HepG2 (cell line): ENCODE measurements at places on chromosomes 5 and 9. TPM values are rescaled to one million over a fixed set of nuclear protein-coding genes. Genes with fewer than 3 reads are reported as not detected.
A peak's percentile ranks its signal among the peaks of the same experiment; 100 is the strongest.

GRCh38 chr5:129664336-129664937 is 83.5 kb upstream of the MINAR2 start:
- H3K4me3 ChIP-seq, result no peak overlapping the region
- H3K36me3 ChIP-seq, result no peaks in the 10 kb centered on the region
- H3K4me1 ChIP-seq, result no peaks in the 10 kb centered on the region
- no peaks in the 10 kb centered on the region for H3K27me3 ChIP-seq
- H3K27ac ChIP-seq, result no peak overlapping the region
- peak; percentile 17 for DNase-seq

GRCh38 chr5:27598576-27598975 is 560.2 kb upstream of the CDH9 start:
- no peak overlapping the region for H3K27ac ChIP-seq
- H3K36me3 ChIP-seq, result no peaks in the 10 kb centered on the region
- no peak overlapping the region for H3K4me3 ChIP-seq
- no peak for DNase-seq
- no peaks in the 10 kb centered on the region for H3K4me1 ChIP-seq

CHSY3 gene
- 1.5 and 4.1 TPM in 2 replicates for total RNA-seq

GRCh38 chr5:4643190-4643589 is 496.9 kb upstream of the ADAMTS16 start:
- no peak for DNase-seq
- H3K27me3 ChIP-seq, result no peaks in the 10 kb centered on the region; the same call in 1 of the 2 replicates
- no peak overlapping the region for H3K4me3 ChIP-seq
- H3K27ac ChIP-seq, result no peak overlapping the region
- H3K4me1 ChIP-seq, result no peaks in the 10 kb centered on the region

DNA sequence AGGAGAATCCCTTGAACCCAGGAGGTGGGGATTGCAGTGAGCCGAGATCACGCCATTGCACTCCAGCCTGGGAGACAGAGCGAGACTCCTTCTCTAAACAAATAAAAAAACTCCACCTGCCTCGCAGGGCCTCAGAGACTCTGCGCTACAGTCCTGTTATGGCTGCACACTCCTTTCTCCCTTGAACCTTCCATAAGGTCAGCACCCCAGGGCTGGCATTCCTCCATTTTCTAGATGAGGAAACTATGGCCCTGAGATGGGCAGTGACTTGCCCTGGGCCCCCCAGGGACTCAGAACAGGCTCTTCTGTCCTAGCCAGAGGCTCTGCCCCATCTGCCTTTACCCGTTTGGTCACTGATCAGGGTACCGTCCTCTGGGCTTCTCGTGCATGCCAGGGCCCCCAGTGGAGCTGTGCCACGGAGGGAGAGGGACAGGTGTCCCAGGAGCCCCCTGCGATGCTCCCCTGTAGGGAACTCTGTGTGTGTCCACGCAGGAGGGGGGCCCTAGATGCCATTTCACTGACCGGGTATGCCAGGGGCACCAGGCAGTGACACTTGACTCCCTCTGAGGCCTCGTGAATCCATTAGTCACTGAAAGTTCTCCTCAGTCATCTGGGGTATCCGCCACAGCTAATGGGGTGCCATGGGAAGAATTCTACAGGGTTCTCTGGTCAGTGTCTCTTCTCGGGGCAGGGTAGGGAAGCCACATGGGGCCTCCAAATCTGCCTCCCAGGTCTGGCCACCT is 16.2 kb downstream of the RALGDS start:
- no peaks in the 10 kb centered on the region for H3K4me1 ChIP-seq
- no peak for DNase-seq
- no peaks in the 10 kb centered on the region for H3K27me3 ChIP-seq
- no peak overlapping the region for H3K4me3 ChIP-seq
